ENCODE measurements at places on chromosomes 1 and 21. TPM values are rescaled to one million over a fixed set of nuclear protein-coding genes. Genes with fewer than 3 reads are reported as not detected.

Gene OR2L3
- not detected for total RNA-seq

Gene RBM11
- total RNA-seq: 0.84 TPM

Gene GPR25
- total RNA-seq: not detected

Gene KIF2C
- total RNA-seq: 102 TPM

Gene ZNF670
- 1.0 TPM for total RNA-seq

Gene LCE1E
- total RNA-seq: not detected

Data from activated CD8-positive, alpha-beta memory T cell treated with anti-CD3 and anti-CD28 coated beads, Interleukin-2, amount 10 ng/mL, durations not matched to agents 7 days and 5 days (primary cell).